GM23338 (cell line): ENCODE measurements at places on chromosomes 7 and 10. TPM values are rescaled to one million over a fixed set of nuclear protein-coding genes. Genes with fewer than 3 reads are reported as not detected.

DNA sequence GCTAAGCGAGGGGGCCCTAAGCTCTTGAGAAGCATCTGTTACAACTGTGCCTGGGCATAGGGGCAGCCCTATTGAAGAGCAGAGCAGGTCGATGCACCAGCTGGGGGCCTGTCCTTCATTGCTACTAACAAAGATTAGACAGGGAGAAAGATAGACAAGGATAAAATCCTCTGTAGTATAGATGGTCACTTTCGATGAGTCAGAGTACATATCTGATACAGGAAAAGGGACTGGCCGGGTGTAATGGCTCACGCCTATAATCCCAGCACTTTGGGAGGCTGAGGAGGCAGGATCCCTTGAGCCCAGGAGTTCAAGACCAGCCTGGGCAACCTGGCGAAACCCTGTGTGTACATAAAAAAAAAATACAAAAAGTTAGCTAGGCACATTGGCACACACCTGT, 13.6 kb downstream of the OPTN start:
- H3K36me3 ChIP-seq, result no peaks in the 10 kb centered on the region; the same call in 1 of the 2 replicates
- H3K27me3 ChIP-seq, result no peaks in the 10 kb centered on the region

DNA sequence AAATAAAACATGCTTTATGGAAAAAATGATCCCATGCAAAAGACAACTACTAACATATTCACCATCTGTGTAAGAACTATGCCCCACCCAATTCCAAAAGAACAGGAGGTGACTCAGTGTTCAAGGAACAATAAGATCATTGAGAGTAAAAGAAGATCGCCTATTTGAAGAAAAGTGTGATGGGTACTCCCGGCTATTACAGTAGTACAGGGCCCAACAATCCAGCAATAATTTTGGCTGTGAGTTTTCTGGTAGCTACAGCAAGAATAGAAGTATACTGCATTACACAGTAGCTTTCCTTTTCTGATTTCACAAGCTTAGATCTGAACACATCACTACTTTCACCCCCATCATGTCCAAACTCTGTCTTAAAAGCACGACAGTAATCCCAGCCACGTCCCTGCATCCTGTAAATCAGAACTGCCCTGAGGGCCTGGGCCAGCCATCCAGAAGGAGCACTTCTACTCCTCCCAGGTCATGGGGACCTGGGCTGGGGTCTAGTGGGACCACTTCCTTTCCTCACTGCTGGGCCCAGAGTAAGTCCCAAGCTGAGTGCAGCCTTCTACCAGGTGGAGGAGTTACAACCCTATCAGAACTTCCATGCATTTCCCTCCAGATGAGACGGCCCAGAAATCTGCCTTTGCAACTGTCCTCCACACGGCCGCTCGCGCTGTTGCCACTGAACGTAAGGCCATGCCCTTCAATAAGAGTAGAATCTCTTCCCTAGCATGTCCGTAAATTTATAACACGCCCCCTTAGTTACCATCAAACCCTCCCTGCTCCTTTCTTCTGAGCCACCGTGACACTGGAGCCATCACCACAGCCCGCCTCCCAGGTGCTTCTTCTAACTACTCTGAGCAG, 7.9 kb downstream of the ESYT2 start:
- DNase-seq, result no peak
- H3K27ac ChIP-seq, result no peak overlapping the region
- H3K27me3 ChIP-seq, result no peaks in the 10 kb centered on the region
- no peak overlapping the region for H3K4me3 ChIP-seq

DNA sequence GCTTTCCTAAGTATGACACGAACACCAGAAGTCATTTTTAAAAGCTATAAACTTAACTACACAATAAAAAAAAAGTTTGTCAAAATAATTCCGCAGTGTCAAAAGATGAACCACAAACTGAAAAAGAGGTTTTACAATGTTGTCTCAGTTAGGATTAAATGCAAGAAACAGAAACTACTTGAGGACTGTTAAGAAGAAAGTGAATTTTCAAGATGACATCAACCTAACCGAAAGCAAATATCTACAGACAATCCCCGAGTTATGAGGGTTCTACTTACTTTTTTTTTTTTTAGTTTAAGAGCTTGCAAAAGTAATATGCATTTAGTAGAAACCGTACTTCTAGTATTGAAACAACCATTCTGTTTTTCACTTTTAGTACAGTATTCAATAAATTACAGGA, 62.3 kb downstream of the TFPI2 start:
- peaks cover 8% of the 10 kb centered on the region for H3K4me1 ChIP-seq
- no peaks in the 10 kb centered on the region for H3K27me3 ChIP-seq
- DNase-seq, result no peak
- no peak overlapping the region for H3K27ac ChIP-seq
- H3K36me3 ChIP-seq, result no peaks in the 10 kb centered on the region

The SLC26A4 gene
- 0.07 TPM in 1 of 2 replicates, not detected in the other for total RNA-seq

- H3K4me1 ChIP-seq, result peaks cover 14% of the 10 kb centered on the region
- H3K27ac ChIP-seq, result no peak overlapping the region
- H3K36me3 ChIP-seq, result no peaks in the 10 kb centered on the region
- H3K4me3 ChIP-seq, result no peak overlapping the region
- no peaks in the 10 kb centered on the region for H3K27me3 ChIP-seq
Measured at GRCh38 chr7:82036146-82036886, 266.5 kb upstream of the HGF start.

DNA sequence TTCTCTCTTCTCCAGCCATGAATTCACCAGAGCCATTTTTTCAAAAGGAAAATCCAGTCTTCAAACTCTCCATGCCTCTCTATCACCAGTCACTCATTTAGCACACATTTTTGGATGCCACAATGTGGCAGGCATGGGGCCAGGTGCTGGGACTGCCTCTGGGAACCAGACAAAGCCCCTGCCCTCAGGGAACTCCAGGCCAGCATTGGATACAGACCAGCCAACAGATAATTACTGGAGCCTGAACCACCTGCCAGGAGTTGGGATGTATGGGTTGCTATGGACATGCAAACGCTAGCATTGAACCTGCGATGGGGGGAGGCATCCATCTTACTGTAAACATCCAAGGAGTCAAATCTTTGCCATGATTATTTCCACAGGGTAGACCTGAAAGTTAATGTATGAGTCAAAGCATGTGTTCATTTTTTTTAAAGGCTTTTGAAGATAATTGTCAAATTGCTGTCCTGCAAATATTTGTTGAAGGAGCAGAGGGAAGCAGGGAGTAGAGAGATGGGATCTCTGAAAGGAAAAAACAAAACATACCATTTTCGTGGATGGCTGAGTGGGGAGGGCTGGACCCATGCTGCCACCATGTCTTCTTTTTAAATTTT, 43.2 kb downstream of the SRRM3 start:
- no peaks in the 10 kb centered on the region for H3K36me3 ChIP-seq
- DNase-seq, result no peak
- H3K4me1 ChIP-seq, result peaks cover 7% of the 10 kb centered on the region
- no peak overlapping the region for H3K4me3 ChIP-seq
- no peak overlapping the region for H3K27ac ChIP-seq
- H3K27me3 ChIP-seq, result no peaks in the 10 kb centered on the region

The GBF1 gene
- 27.2 and 32.6 TPM in 2 replicates for total RNA-seq

The NEURL1 gene
- 1.1 and 3.8 TPM in 2 replicates for total RNA-seq

DNA sequence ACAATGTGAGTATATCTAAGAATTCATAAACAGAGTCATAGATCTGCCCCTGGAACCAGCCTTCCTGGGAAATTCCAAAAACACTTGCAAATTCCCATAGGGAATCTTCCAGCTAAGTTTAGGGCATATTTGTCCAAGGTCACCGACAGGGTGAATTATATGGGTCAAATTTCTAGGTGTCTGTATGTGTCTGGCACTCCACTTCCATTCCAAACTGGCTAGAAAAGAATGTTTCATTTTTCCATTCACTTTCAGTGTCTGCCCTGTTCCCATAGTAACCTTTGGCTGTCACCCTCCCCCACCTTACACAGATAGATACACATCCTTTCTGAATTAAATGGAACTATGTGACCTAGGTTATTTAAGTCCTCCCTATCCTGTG, 230.9 kb downstream of the CREB5 start:
- H3K4me1 ChIP-seq, result peaks cover 13% of the 10 kb centered on the region
- no peaks in the 10 kb centered on the region for H3K27me3 ChIP-seq
- H3K36me3 ChIP-seq, result no peaks in the 10 kb centered on the region
- no peak overlapping the region for H3K4me3 ChIP-seq
- no peak for DNase-seq

DNA sequence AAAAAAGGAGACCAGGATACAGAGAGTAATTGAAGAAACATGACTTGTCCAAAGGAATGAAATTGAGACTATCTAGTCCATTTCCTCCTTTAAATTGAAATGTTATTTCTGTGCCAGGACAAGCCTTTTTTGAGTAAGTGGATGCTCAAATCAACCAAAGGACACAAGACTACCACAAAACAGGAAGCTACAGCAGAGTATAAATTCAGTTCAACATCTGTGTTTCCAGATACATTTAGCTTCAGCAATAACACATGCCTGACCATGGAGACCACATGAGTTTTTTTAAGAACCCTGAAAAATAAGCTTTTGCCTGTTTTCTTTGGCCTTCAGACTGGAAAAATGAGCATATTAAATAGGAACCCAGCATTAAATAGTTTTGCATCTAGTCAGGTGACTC, 707.5 kb downstream of the ZWINT start:
- no peak overlapping the region for H3K27ac ChIP-seq
- no peak overlapping the region for H3K4me3 ChIP-seq
- no peak for DNase-seq
- H3K36me3 ChIP-seq, result no peaks in the 10 kb centered on the region
